ENCODE measurements at places on chromosomes 11 and 22.

GRCh38 chr11:27348340-27348873, 14.6 kb downstream of the CCDC34 start:
- peak; percentile 35 for DNase-seq

- no peak for DNase-seq
Measured at GRCh38 chr22:43153899-43154298, 2.5 kb downstream of the TSPO start.

GRCh38 chr11:57131080-57131790, 50.5 kb upstream of the LRRC55 start:
- peak; percentile 47 for DNase-seq

DNA sequence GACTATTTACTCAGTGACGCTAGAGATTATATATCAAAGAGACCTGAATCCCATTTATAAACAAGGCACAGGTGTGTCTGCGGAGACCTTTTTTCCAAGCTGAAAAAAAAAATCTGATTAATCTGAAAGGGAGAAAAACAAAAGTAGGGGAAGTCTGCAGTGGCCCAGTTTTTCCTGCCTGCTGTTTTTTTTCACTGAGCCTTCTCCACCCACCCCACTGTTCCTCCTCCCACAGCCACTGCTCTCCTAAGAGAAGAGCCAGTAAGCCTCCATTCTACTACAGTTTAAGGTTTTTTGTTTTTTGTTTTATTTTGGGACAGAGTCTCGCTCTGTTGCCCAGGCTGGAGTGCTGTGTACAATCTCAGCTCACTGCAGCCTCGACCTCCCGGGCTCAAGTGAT, 18.4 kb downstream of the ARFGAP2 start:
- DNase-seq = no peak

- no peak for DNase-seq
Measured at GRCh38 chr11:96744697-96745096, 354.9 kb downstream of the JRKL start.

DNA sequence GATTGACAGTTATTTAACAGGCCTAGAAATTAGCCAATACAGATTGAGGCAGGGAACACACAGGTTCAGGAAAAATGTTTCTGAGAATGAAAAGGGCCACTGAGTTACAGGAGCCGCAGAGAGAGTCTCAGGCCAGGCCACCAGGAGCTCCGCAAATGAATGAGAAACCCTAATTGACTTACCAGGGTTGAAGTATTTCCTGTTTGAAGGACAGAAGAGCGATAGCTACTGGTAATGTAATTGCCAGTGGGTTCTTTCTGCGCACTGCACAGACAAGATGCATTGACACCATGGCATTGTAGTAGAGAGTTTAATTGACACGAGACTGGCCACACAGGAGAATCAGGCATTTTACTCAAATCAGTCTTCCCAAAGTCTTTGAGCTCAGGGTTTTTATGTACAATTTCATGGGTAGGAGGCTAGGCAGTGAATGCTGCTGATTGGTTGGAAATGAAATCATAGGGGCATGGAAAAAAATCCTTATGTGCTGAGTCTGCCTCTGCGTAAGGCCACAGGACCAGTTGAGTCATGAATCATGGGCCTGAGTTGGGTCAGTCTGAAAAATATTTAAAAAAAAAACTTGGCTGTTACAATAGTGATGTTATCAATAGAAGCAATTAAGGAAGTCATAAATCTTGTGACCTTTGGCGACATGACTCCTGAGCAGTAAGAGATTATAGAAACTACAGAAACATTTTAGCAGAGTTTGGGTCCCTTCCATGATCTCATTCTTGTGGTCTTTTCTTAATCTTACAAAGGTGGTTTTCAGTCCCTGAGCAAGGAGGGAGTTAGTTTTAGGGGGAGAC, 203.8 kb downstream of the CASP12 start:
- no peak for DNase-seq

DNA sequence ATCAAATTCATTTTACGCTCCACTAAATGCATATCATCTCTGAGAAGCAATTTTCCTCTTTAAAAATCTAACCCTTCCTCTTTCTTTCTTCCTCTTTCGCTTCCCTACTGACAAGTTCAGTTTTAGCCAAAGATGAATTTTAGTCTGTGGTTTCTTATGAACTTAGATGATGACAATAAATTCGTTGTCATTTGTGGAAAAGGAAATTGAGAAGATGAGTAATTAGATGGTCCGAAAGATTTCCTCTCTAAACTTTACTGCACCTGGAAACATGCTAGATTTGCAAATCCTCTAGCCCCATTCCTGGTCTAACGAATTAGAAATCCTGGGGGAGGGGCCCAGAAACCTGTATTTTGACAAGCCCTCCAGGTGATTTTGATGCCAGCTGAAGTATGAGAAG, 855.4 kb upstream of the CHORDC1 start:
- DNase-seq = no peak

DNA sequence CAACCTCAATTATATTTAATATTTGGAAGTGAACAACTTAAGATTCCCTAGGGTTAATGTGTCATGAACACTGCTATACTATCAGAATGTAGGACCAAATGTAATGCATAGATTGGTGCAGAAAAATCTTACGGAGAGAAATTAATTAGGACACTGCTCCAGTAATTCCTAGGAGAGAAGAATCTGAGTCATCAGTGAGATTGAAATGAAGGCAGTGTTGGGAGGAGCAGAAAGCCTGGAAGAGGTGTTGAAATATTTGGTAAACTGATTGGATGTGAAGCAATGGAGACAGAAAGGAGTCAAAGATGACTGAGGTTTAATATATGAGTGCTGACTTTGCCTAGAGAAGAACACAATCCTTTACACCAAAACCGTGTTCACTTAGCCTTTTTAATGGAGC, 836.0 kb downstream of the FAM181B start:
- DNase-seq = no peak

DNA sequence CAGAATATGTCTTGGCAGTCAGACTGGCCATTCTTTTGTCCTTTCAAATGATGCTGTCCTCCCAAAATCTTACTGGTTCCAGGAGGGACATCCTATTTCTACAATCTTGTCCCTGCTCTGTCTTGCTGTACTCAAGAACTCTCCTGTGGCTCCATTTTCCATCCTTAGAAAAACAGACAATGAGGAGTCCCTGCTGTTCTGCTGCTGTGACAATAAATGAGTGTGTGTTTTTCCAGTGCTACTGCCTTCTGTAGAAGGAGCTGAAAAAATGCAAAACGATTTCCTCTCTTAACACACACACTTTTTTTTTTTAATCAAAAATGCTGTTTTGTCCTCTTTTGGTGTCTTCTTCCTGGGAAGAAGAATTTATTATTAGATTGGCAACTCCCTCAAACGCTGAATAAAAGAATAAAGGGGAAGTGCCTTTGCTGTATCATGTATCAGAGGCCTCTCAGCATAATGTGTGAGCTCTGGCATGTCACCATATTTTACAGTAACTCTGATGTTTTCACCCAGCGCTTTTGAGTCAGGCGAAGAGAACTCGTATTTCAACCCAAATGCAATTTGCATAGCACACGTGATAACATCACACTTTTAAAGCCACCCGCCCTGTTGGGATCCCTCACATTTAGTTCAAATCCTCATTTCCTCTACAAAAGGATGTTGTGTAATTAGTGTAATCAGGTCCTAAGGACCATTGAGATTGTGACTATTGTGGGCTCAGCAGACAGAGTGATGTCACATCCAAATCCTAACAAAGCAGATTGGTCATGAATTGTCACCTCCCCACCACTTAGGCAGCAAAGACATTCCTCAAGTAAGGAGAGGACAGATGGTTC, 496.0 kb upstream of the LARGE1 start:
- no peak for DNase-seq

DNA sequence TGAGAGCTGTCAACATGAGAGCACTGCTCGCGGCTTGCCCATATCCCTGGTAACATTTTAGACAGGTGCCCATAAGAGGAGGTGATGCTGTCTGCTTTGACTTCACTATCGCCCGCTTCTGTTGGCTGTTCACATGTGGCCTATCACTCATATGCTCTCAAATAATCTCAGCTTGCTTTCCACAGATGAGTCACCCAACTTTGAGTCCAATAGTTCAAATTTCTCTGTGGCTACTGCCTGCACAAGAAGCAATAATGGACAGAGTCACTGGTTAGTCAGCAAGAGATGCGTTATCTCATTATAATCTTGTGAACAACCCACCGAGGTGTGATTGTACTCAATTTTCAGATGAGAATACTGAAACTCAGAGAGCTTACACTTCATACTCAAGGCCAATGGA, 1714.1 kb downstream of the LRRC4C start:
- no peak for DNase-seq

DNA sequence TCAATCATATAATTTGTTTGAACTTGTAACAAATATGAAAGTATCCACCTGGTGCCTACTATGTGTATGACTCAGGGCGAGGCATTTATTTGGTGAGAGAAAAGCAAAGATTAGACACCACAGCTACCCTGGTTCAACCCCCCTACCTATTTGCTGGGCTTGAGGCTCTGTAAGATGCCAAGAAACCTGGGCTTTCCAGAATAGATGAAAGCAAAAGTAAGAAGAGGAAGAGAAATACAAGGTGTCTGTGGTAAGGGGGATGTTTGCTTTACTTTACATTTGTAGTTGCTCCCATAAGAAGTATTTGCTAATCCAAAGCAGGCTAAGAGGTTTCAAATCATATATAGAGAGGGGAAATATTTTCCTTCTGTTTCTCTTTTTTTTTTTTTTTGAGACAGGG, 61.7 kb downstream of the DDI1 start:
- no peak for DNase-seq
